ENCODE measurements at places on chromosomes 6 and 20. TPM values are rescaled to one million over a fixed set of nuclear protein-coding genes. Genes with fewer than 3 reads are reported as not detected.
A peak's percentile ranks its signal among the peaks of the same experiment; 100 is the strongest.

DNA sequence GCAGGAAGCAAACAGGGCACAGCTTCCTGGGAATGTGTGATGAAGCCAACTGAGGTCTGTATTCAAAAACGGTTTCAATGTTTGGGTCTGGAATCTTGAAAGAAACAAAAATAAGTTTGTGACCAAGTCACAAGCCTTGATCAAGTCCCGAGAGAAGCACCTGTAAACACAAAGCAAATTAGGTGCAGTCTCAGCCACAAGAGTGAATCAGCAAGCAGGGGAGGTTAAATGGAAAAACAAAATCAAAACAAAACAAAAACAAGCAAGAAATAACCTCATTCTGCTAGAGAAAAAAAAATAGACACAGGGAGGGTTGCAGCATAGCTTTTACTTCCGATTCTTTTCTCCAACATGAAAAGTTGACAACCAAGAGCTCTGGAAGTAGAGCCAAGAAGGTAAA is 201.7 kb downstream of the CLIC5 start:
- DNase-seq, result no peak
- no peaks in the 10 kb centered on the region for H3K27me3 ChIP-seq
- H3K4me3 ChIP-seq, result no peak overlapping the region
- no peak overlapping the region for H3K27ac ChIP-seq
- H3K36me3 ChIP-seq, result no peaks in the 10 kb centered on the region
- no peaks in the 10 kb centered on the region for H3K4me1 ChIP-seq

Gene CLPSL2
- total RNA-seq, result not detected

GRCh38 chr6:32484614-32484998 is 44.9 kb downstream of the HLA-DRA start:
- H3K36me3 ChIP-seq, result no peaks in the 10 kb centered on the region
- no peaks in the 10 kb centered on the region for H3K27me3 ChIP-seq
- DNase-seq, result no peak
- no peaks in the 10 kb centered on the region for H3K4me1 ChIP-seq
- no peak overlapping the region for H3K4me3 ChIP-seq

Gene EDN1
- total RNA-seq, result 2.8 TPM

DNA sequence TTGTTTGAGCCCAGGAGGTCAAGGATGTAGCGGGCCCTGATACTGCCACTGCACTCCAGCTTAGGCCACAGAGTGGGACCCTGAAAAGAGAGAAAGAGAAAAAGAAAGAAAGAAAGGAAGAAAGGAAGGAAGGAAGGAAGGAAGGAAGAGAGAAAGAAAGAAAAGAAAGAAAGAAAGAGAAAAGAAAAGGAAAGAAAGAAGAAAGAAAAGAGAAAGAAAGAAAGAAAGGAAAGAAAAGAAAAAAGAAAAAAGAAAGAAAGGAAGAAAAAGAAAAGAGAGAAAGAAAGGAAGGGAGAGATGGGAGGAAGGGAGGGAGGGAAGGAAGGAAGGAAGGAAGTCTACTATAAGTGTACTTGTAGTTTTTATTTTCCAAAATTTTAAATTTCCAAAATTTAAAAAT is 42.2 kb upstream of the AKAP12 start:
- no peak overlapping the region for H3K4me3 ChIP-seq
- H3K36me3 ChIP-seq, result no peaks in the 10 kb centered on the region
- DNase-seq, result no peak
- H3K4me1 ChIP-seq, result no peaks in the 10 kb centered on the region
- H3K27me3 ChIP-seq, result no peaks in the 10 kb centered on the region

GRCh38 chr6:108955329-108955949 is 107.2 kb downstream of the ARMC2 start:
- H3K27ac ChIP-seq, result no peak overlapping the region
- DNase-seq, result no peak
- H3K4me3 ChIP-seq, result no peak overlapping the region

DNA sequence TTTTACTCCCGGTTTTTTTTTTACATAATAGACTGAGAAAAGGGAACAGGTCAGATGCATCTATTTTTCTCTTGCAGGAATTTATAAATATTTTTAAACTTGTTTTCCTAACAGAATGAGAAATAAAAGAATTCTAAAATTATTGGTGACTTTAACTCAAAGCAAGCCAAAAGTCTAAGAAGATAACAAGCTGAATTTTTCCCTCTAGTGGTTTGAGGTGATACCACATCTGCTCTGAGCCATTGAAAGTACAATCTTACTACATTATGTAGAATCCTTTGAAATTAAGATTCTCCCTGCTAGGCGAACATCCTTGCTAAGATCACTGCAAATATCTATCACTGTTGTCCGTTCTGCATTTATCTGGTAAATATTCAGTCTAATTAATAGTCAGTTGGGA is 10.7 kb upstream of the STMND1 start:
- no peaks in the 10 kb centered on the region for H3K36me3 ChIP-seq
- no peaks in the 10 kb centered on the region for H3K27me3 ChIP-seq
- no peaks in the 10 kb centered on the region for H3K4me1 ChIP-seq

Gene NOX3
- total RNA-seq, result not detected

GRCh38 chr20:45374966-45375365 is 3.2 kb downstream of the TP53TG5 start:
- no peaks in the 10 kb centered on the region for H3K36me3 ChIP-seq
- no peaks in the 10 kb centered on the region for H3K4me1 ChIP-seq
- H3K4me3 ChIP-seq, result no peak overlapping the region
- no peak overlapping the region for H3K27ac ChIP-seq
- H3K27me3 ChIP-seq, result no peaks in the 10 kb centered on the region

Gene MRPS18B
- 45.5 TPM for total RNA-seq

Gene DACT2
- total RNA-seq, result 1.4 TPM

GRCh38 chr6:36822506-36823269 is 16.6 kb downstream of the CPNE5 start:
- no peak for DNase-seq
- no peaks in the 10 kb centered on the region for H3K36me3 ChIP-seq
- H3K4me3 ChIP-seq, result no peak overlapping the region
- H3K4me1 ChIP-seq, result no peaks in the 10 kb centered on the region
- no peaks in the 10 kb centered on the region for H3K27me3 ChIP-seq
- H3K27ac ChIP-seq, result peak overlapping the region; percentile 67

- no peak overlapping the region for H3K27ac ChIP-seq
- H3K36me3 ChIP-seq, result no peaks in the 10 kb centered on the region
- DNase-seq, result no peak
- no peak overlapping the region for H3K4me3 ChIP-seq
Observed at GRCh38 chr20:33757458-33757857, 25.7 kb downstream of the ZNF341 start.
